ENCODE measurements at places on chromosomes 16 and 17.

DNA sequence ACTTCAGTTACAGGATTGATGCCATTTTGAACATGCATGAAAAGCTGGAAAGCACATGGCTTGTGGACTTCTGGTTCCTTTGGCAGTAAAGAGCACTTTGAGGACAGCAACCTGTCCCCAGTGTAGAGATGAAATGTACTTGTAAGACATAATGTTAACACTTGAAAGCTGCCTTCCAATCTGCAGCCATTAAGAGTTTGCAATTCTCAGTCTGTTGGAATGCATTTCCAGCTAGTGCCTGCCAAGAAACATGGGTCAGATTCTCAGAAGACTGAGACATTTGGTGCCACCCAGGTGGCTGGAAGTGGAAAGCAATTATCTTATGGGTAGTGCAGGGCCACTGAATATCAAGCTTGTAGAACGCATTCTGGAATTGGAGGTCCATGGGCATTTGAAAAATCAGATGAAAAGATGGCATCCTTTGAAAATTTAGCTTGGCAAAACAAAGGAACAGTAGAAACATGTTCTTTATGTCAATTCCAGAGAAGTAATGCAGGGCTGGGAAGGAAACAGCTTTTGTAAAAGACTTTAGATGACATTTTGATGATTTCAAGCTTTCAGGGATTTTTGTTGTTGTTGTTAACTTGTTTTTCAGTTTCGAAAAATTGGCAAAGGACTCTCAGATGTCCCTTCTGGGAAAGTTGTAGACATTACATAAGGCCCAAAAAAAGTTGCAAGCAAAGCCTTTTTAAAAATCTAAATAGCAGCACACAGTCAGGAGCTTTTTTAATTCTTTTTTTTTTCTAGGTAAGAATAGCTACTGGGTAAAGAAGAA lies 147.0 kb downstream of the ABCA8 start:
- DNase-seq = no peak

DNA sequence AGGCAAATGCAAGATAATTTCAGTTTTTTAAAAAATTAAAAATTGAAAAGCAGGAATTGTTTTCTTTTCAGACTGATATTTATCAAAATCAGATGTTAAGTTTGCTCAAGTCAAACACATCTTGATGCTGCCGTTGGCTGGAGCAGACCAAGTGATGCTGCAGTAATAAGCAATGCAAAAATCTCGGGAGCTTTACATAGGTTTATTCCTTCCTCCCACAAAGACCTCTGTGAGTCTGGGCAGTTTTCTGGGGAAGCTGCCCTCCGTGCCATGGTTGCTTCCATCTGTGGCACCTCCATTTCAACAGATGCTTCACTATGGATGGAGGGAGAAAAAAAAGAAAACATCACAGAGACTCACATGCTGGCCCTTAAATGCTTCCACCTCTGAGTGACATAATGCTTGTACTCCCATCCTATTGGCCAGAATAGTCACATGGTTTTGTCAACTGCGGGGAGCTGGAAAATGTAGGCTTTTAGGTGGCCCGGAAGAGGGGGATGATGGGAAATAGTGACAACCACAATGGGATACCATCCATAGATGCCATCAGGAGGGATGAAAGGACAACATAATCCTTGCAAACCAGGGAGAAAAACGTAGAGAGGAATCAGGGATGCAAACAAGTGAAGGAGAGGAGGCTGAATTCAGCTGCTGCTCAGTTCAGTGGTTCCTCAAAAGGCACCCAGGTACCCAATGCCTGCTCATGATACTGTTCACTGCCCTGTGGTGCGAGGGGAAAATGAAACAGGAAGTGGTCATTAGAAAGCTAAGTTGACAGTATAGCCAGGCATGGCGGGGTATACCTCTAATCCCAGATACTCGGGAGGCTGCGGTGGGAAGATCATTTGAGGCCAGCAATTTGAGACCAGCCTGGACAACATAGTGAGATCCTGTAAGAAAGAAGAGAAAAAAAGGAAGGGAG lies 13.5 kb upstream of the ERCC4 start:
- DNase-seq = no peak

DNA sequence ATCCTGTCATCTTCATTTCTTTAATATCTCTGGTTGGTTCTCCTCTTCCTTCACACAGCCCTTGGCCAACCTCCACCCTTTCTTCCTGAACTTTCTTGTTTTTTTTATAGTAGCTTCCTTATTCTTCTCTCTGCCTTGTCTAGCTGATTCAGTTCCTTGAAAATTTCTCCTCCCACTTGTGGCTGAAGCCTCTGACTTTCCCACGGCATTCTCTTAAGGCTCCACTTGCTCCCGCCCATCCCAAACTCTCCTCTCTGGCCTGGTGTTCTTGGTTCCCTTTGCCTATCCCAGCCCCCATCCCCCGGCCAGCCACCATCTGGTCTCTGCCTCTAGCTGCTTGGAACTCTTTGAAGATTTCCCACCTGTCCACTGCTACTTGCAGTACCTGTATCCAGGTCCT lies 29.1 kb downstream of the NLRP1 start:
- no peak for DNase-seq

- no peak for DNase-seq
Measured at GRCh38 chr17:18017958-18018357, 21.0 kb downstream of the ATPAF2 start.

- no peak for DNase-seq
Measured at GRCh38 chr16:15676506-15676905, 26.5 kb downstream of the NDE1 start.

- DNase-seq = no peak
Measured at GRCh38 chr16:27333549-27333948, 19.8 kb downstream of the IL4R start.

GRCh38 chr17:49230636-49231562 lies at the start of gene PHOSPHO1:
Gene PHOSPHO1 (minus strand): TSS chr17:49230787. CDS start chr17:49226691, 4,096 bp downstream.
- DNase-seq = no peak

GRCh38 chr17:57785022-57785421 lies 39.9 kb upstream of the CCDC182 start:
- no peak for DNase-seq

DNA sequence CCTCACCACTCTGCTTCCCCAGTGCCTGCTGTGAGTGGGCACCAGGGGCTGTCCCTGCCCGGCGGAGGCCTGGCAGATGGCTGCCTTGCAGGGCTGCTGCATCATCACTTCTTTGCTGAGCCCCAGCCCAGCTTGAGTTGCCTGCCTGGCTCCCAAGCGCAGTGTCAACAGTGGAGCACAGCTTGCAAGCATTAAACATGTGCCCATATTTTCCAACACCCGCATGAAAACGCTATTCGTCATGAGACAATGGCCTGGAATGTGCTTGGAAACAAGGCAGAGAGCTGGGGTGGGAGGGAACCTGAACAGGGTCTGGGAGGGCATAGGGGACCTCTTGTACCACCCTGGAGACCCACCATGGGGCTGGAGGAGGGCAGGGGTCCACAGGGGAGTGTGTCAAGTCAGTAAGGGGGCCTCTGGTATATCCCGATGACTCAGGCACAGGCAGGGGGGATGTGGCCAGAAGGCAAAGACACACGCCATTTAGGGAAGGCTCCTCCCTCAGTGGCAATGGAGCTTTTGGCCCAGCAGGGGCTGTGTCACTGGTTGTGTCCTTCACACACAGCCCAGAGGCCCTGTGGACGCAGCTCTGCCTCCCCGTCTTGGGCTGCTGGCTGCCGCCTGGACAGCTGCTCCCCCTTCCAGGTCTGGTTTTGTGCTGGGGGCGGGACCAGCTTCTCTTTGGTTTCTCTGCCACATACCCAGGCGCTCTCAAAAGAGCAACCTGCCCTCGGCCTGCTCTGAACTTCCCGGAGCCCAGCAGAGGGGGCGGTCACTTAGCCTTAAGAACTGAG lies 17.4 kb upstream of the MTSS2 start:
- no peak for DNase-seq

DNA sequence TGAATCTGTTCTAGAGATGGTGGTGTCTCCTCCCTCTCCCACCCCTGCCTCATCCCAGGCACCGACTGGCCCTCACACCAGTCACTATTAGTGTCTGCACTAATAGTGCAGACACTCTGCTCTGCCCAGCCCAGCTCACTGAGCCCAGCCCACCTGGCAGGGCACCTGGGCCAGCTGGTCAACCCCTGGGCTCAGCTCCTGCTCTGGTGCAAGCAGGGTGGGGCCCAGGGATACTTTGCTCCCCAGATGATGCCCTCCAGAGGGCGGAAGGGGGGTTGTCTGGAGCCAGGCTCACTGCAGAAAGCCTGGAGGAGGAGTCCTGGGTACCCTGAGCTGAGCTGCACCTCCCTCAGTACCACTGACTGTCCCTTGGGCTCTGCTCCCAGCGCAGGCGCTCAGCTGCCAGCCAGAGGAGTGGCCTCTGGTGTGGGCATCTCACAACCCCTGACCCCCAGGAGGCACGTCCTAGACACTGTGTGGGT lies 14.5 kb downstream of the RAB11FIP4 start:
- DNase-seq = no peak

DNA sequence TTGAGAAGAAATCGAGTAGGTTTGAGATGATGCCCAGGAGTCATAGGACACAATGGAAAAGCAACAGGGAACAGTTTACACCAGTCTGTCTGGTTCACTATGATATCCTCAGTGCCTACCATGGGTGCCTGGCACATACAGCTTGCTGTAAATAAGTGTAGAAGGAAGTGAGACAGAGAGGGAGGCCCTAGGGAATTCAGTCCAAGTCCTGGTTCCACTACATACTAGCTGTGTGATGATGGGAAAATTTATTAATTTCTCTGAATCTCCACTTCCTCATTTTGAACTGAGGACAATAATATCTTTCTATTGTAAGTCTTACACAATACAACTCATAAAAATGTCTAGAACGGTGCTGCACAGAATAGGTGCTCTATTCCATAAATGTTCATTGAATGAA lies 53.3 kb upstream of the LYRM9 start:
- no peak for DNase-seq

GRCh38 chr17:80248894-80249710 lies 11.6 kb upstream of the RNF213 start:
- no peak for DNase-seq

DNA sequence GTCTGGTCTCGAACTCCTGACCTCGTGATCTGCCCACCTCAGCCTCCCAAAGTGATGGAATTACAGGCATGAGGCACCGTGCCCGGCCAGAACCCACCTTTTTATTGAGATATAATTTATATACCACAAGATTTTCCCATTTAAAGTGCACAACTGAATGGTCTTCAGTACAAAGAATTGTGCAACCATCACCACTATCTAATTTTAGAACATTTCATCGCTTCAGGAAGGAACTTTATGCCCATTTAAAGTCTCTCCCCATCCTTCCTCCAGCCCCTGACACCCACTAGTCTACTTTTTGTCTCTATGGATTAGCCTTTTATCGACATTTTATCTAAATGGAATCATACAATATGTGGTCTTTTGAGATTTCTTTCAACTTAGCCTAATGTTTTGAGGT lies 25.4 kb upstream of the HELZ start:
- DNase-seq = no peak

DNA sequence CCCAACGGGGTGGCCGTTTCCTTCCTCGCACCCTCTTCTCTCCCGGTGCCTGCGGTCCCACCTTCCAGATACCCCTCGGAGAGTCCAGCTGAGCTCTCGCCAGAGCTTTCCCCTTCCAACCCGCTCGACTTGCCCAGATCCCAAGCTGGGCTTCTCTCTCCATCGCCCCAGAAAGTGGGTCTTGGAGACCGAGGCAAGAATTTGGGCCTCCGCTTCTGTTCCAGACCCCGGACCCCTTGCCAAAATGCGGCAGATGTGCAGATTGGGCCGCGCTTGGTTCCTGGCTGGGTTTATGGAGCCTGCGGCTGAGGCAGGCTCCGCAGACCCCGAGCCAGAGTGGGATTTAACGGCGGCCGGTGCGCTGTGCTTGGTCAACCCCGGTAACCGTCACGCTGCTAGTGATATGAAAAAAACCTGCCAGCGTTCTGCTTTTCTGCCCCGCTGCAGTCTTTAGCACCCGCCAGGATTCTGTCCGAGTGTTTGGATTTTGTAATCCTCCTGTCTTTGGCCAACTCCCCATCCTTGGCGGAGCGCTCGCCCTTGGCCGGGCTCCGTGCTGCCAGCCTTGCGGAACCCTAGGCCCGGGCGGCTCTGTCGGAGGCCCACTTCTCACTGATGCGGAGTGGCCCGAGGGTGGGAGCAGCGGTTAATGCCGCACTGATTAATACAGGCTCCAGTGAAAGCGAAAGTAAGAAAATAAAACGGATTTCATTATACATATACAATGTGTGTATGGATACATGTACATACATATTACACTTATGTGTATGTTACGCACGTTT lies 754 bp upstream of the SLFN11 start:
- no peak for DNase-seq

DNA sequence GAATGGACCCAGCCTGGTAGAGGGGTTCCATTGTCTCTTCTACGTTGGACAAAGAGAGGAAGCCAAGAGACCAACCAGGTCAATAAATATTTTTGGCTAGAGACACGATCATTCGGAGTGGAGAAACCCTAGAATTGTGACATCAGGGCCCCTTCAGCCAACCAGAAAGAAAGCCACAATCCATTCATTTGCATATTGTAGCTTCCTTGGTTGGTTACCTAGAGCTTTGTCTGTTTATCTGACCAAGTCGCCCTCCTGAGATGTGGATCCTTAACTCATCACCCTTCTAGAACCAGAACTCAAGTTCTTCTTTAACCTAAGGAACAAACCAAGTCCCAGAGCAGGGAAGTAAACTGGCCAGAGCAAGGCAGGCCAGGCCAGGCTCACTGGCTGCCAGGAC lies at the start of gene CCDC182:
Gene CCDC182 (minus strand): TSS at position 58 of the 400 bp plus-strand sequence. CDS start 27 bp downstream, at position 31.
- DNase-seq = no peak

DNA sequence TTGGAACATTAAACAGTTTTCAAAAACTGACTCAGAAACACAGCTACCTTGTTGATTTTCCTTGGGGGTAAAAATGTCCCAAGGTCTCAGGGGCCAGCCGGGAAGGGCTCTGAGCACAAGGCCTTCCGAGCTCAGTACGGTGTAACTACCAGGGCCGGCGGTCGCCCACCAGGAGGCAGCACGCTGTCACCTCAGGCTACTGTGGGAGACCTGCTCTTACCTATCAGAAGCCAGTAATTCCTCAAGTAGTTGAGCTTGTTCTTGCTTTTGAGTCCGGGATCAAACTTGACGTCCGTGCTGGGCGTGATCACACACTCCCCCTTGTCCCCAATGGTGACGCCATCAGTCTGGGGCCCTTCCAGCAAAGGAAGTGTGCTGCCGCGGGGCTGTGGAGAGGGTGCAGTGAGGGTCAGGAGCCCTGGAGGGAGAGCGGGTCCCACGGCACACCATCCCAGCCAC lies 43.4 kb upstream of the ICAM2 start:
- no peak for DNase-seq

DNA sequence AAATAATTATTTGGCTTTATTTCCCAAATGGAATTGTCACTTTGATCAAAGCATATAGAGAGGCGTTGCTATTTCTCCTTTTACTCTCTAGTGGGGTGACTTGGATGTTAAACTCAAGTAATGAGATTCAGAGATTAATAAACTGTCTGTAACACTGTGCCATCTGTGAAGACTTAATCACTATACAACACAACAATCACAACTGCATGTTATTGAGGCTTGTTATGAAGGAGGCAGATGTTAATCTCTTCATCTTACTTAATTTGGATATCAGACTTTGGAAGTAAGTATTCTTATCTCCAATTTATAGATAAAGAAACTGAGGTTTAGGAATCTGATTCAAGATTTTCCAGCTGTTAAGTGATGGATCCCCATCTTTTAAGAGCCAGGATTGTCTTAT lies 132.5 kb downstream of the CNTNAP4 start:
- DNase-seq = no peak
